ENCODE measurements at places on chromosomes 3 and 15. TPM values are rescaled to one million over a fixed set of nuclear protein-coding genes. Genes with fewer than 3 reads are reported as not detected.

Gene SENP8
- 1.3 TPM for polyA plus RNA-seq

Gene KCNMB2
- 0.08 TPM for polyA plus RNA-seq

Gene TMCO5A
- not detected for polyA plus RNA-seq

Gene CHAC1
- 70.9 TPM for polyA plus RNA-seq

Gene COL6A6
- polyA plus RNA-seq, result 0.04 TPM

Gene PLS1
- polyA plus RNA-seq, result 8.0 TPM

Gene ADCY5
- polyA plus RNA-seq, result 5.0 TPM

Gene FBN1
- 6.4 TPM for polyA plus RNA-seq

Data from esophagus (tissue), 2 donors.